ENCODE measurements at places on chromosomes 7 and 10. TPM values are rescaled to one million over a fixed set of nuclear protein-coding genes. Genes with fewer than 3 reads are reported as not detected.

Gene PPP1R17
- not detected for total RNA-seq

Gene HOXA5
- not detected for total RNA-seq

Gene VSTM4
- total RNA-seq: 0.65 TPM

Gene CPA2
- total RNA-seq: 0.40 TPM

Gene SLC26A3
- total RNA-seq: not detected

Gene BLNK
- total RNA-seq: not detected

Gene IKZF1
- 0.44 TPM for total RNA-seq

Gene WNT16
- 0.65 TPM for total RNA-seq

Gene NME8
- total RNA-seq: 1.9 TPM

Gene ALKBH4
- total RNA-seq: 20.6 TPM

Gene CDC14C
- total RNA-seq: not detected

Gene OR2A5
- total RNA-seq: not detected

Gene TLX1
- total RNA-seq: not detected

Gene OLAH
- total RNA-seq: not detected

Gene MAT1A
- total RNA-seq: 0.53 TPM

Gene LRIT2
- total RNA-seq: not detected

Gene HOXA3
- total RNA-seq: not detected

Gene HDAC9
- total RNA-seq: 4.5 TPM

Gene WBP1L
- total RNA-seq: 21.4 TPM

Gene TMEM130
- total RNA-seq: 0.15 TPM

Gene C7orf57
- 0.57 TPM for total RNA-seq

Gene TRPV6
- total RNA-seq: 4.1 TPM

Gene CFAP43
- total RNA-seq: 3.8 TPM

Gene PPA1
- 72.1 TPM for total RNA-seq

Gene CCL24
- not detected for total RNA-seq

Gene SYT15B
- 0.33 TPM for total RNA-seq

Gene CALML5
- not detected for total RNA-seq

Gene NUPR2
- not detected for total RNA-seq

Gene SMKR1
- total RNA-seq: 0.97 TPM

Gene ZNF503
- total RNA-seq: 1.1 TPM

Gene SLC26A4
- total RNA-seq: not detected

Gene CLRN3
- not detected for total RNA-seq

Gene FZD8
- total RNA-seq: 147 TPM

Gene UPK3BL1
- 11.2 TPM for total RNA-seq

Gene HOXA2
- not detected for total RNA-seq

Gene PIK3CG
- 0.11 TPM for total RNA-seq

Gene MYL10
- not detected for total RNA-seq

Gene AS3MT
- 22.6 TPM for total RNA-seq

Gene INA
- 3.4 TPM for total RNA-seq

Gene PKD2L1
- not detected for total RNA-seq

All from endodermal cell (in vitro differentiated cells).